ENCODE measurements at places on chromosomes 12 and 14.

DNA sequence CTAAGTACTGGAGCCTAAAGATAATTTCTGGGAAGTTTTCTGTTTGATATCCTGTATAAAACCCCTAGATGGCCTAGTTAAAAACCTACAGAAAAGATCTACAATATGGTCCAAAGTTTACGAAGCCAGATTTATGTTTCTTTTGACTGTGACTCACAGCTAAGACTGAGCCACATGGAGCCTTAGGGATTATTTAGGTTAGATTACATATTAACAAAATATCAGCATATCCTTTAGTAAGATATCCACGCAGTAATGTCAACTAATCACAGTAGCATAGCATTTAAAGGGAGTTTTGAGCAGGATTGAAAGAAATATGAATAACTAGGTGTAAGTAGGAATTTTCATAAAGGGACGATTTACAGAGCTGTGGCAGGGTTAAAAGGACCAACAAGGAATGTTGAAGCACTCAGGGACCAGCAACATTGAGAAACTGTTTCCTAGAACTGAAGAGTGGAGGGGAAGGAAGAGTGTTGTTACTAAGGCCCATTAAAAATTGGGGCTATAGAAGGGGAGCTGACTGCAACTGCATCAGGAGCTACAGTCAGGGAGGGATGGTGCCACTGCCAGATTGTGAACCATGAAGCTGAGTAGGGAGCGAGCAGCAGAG is 155.5 kb downstream of the DACT1 start:
- H3K4me1 ChIP-seq = no peaks in the 10 kb centered on the region
- no peak for DNase-seq
- H3K36me3 ChIP-seq = no peaks in the 10 kb centered on the region
- peak overlapping the region; percentile 51 for H3K27ac ChIP-seq

GRCh38 chr14:100320157-100320856 is 2.8 kb upstream of the SLC25A47 start:
- H3K4me1 ChIP-seq = no peaks in the 10 kb centered on the region
- DNase-seq = no peak
- H3K36me3 ChIP-seq = no peaks in the 10 kb centered on the region

DNA sequence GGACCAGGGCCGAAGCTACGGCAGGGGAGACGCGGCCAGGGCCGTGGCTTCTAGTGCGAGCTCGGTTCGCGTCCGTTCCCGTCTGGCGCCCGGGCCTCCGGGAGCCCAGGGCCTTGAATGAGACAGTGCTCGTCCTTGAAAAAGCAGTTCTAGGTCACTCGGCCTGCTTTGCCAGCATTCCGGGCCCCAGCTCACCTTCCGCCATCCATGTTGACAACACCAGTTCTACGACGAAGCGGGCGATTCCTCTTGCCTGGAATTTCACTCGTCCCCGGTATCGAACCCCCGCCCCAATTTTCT is 4.5 kb downstream of the OR10AD1 start:
- H3K36me3 ChIP-seq = no peaks in the 10 kb centered on the region
- H3K27ac ChIP-seq = peak overlapping the region; percentile 98
- H3K4me1 ChIP-seq = peaks cover 20% of the 10 kb centered on the region
- peak overlapping the region; percentile 79 for H3K4me3 ChIP-seq
- no peak for DNase-seq

DNA sequence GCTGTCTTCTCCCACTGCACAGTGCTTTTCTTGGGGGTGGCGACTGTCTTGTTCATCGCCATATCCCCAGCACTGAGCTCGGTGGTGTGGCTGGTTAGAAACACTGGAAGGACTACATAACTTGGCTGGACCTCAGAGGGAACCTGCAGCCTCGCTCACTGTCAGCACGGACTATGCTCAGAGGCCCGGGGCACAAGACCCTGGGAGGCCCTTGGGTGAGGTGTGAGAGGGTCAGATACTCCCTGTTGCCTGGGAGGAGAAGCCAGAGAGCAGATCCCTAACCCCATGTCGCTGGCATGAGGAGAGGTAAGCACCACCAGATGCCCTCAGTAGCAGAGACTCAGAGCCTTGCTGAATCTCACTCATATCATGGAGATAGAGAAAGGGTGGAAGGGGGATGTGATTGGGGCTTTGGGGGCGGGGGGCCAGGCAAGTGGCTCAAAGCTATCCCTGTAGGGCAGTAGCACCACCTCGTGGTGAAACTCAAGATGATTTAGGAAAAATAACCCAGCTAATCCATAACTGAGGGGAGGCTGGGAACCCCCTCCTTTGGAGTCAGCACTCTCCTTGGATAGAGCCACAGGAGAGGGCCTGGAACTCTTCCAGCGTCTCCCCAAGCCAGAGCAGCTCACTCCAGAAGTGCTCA is 18.7 kb upstream of the HDAC7 start:
- no peak for DNase-seq
- H3K27ac ChIP-seq = peak overlapping the region; percentile 34
- H3K4me1 ChIP-seq = peaks cover 23% of the 10 kb centered on the region
- no peak overlapping the region for H3K4me3 ChIP-seq
- H3K36me3 ChIP-seq = no peaks in the 10 kb centered on the region

DNA sequence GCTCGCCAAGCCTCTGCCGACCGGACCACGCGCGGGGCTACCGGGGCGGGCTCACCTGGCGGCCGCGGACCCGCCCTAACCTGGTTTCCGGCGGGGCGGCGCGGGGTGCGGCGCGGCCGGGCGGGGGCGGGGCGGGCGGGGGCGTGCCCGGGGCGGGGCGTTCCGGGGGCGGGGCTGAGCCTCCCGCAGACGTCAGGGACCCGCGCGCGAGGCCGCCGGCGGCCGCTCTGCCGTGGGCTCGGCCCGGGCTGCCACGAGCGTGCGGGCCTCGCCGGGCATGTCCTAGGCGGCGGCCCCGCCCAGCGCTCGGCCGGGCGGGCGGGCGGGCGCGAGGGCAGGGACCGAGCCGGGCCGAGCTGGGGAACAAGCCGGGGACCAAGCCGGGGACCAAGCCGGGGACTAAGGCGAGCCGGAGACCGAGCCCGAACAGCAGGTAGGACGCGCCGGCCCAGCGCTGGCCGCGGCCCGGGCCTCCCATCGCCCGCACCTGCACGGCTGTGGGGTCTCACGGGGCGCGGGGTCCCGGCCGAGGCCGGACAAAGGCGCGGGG is at the start of gene CEP170B:
CEP170B (plus strand) TSS at position 188 of the 550 bp plus-strand sequence. CDS start 3,183 bp downstream, outside the sequence.
- peak within 1 kb of the TSS; percentile 81 for H3K27ac ChIP-seq
- no peaks in the 10 kb centered on the region for H3K36me3 ChIP-seq
- peak within 1 kb of the TSS; percentile 63 for H3K4me3 ChIP-seq
- no peaks in the 10 kb centered on the region for H3K27me3 ChIP-seq
- DNase-seq = no peak
- H3K4me1 ChIP-seq = peaks cover 26% of the 10 kb centered on the region

DNA sequence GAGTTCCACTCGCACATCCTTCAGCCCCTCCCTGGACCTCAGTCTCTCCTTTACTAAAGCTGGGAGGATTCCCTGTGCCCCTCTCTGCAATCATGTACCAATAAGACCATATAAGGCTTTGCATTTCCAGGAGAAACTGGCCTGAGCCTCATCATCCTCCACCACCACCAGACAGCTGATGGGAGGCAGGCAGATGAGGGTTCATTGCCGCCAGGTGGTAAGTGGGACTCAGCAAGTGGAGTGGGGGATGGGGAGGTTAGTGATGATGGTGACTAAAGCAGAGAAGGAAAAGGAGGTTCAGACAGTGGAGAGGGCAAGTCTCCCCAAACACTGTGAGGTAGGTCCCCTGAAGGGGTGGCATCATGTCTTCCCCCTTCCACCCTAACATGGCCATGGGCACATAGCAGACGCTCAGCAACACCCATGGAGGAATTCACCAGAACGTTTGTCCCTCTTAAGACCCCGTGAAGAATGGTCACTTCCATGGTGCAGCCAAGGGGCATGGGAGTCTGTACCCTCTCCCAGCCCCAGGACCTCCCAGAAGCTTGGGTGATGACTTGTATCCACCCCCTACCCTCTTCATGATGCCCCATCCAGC is 4.5 kb upstream of the TNFRSF1A start:
- H3K4me1 ChIP-seq = peaks cover 36% of the 10 kb centered on the region
- H3K27ac ChIP-seq = peak overlapping the region; percentile 73
- H3K4me3 ChIP-seq = no peak overlapping the region
- H3K27me3 ChIP-seq = no peaks in the 10 kb centered on the region
- H3K36me3 ChIP-seq = no peaks in the 10 kb centered on the region
- no peak for DNase-seq

GRCh38 chr12:50271724-50272247 is 11.5 kb downstream of the LIMA1 start:
- H3K27me3 ChIP-seq = no peaks in the 10 kb centered on the region
- H3K4me3 ChIP-seq = peak overlapping the region; percentile 0
- peak overlapping the region; percentile 88 for H3K27ac ChIP-seq
- H3K4me1 ChIP-seq = peaks cover 37% of the 10 kb centered on the region

DNA sequence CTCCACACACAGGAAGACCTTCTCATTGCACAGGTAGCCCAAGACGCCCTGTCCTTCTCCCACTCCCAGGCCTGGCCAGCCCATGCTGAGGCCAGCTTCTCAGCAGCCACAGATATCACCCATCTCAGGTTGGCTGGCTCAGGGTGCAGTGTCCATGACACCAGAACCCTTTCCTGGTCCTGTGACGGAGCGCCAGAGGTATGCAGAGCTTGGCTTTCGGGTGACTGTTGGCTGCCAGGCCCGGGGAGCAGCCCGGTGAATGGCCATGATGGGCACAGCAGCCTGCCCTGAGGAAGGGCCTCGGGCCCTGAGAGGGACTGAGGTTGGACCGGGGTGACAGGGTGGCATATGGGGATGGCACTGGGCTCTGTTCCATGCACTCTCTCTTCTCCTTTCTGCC is 173.4 kb downstream of the TSPAN9 start:
- no peaks in the 10 kb centered on the region for H3K27me3 ChIP-seq
- no peaks in the 10 kb centered on the region for H3K36me3 ChIP-seq
- peaks cover 6% of the 10 kb centered on the region for H3K4me1 ChIP-seq
- H3K4me3 ChIP-seq = no peak overlapping the region

DNA sequence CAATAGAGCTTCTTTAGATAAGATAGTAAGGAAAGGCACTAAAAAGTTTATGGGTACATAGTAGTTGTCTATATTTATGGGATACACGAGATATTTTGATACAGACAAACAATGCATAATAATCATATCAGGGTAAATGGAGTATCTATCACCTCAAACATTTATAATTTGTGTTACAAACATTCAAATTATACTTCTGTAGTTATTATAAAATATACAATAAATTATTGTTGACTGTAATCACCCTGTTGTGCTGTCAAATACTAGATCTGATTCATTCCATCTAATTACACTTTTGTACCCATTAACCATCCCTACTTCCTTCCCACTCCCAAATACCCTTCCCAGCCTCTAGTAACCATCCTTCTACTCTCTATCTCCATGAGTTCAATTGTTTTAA is 179.7 kb downstream of the FOXG1 start:
- H3K27me3 ChIP-seq = no peaks in the 10 kb centered on the region
- H3K36me3 ChIP-seq = no peaks in the 10 kb centered on the region
- DNase-seq = no peak
- H3K4me3 ChIP-seq = no peak overlapping the region
- no peak overlapping the region for H3K27ac ChIP-seq

DNA sequence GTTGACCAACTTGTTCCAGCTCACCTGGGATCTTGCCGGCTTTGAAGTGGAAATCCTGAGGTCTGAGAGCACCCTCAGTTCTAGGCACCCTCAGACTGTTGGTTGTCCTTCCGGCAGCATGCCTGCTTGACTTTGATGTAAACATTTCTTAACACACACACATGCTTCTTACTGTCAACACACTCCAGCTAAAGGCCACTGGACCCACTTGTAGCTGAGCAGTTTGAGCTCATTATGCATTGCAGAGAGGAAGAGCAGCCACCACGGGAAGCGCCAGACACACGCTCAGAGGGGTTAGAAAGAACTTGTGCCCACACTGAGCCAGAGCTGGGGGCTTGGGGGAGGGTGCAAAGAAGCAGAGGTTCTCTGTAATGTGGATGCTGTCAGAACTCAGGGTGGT is 55.8 kb downstream of the TNFAIP2 start:
- H3K27me3 ChIP-seq = peaks cover 4% of the 10 kb centered on the region
- H3K4me1 ChIP-seq = no peaks in the 10 kb centered on the region
- no peak overlapping the region for H3K27ac ChIP-seq
- H3K36me3 ChIP-seq = no peaks in the 10 kb centered on the region
- no peak for DNase-seq

DNA sequence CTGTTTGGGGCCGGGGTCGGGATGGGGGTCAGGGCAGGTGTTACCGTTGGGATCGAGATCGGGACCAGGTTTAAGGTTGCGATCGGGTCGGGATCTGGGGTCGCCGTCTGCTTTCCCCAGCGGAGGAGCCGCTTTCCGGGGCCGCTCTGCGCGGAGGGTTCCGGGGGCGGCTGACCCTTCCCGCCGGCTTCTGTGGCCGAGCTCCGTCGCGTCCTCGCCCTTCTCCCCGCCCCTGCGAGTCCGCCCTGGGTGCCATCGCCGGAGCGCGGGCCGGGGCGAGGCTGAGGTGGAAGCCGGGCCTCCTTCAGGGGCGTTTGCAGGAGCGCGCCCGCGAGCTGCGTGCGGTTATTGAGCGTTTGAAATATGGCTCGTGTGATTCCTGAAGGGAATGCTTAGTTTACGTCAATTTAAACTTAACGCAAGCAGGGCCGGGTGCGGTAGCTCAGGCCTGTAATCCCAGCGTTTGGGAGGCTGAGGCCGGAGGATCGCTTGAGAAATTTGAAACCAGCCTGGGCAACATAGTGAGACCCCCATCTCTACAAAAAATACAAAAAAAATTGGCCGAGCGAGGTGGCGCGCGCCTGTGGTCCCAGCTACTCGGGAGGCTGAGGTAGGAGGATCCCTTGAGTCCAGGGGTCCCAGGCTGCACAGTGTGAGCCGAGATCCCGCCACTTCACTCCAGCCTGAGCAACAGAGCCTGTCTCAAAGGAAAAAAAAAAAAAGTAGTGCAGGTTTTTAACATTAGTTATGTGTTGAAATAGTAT is 620 bp downstream of the PGAM5 start:
- DNase-seq = no peak
- no peaks in the 10 kb centered on the region for H3K27me3 ChIP-seq
- H3K36me3 ChIP-seq = no peaks in the 10 kb centered on the region
- peak overlapping the region; percentile 94 for H3K4me3 ChIP-seq

DNA sequence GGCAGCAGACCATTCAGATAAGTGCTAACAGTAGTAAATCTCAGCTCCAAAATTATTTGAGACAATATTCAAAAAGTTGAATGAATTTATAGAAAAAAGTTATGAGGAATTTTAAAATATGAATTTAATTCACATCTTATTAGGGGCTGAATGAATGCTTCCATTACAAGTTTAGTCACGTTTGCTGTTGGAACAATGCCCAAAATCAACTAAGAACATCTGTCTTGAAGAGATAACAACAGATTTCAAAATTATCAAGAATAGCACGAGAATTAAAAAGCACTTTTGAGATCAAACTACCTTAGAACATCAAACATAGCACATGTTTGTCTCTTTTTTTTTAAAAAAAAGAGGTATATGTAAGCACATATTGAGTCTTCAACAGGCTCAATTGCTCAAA is 115.4 kb upstream of the PPFIA2 start:
- H3K27me3 ChIP-seq = no peaks in the 10 kb centered on the region
- no peaks in the 10 kb centered on the region for H3K36me3 ChIP-seq
- DNase-seq = no peak
- H3K27ac ChIP-seq = no peak overlapping the region
- no peak overlapping the region for H3K4me3 ChIP-seq
- no peaks in the 10 kb centered on the region for H3K4me1 ChIP-seq

DNA sequence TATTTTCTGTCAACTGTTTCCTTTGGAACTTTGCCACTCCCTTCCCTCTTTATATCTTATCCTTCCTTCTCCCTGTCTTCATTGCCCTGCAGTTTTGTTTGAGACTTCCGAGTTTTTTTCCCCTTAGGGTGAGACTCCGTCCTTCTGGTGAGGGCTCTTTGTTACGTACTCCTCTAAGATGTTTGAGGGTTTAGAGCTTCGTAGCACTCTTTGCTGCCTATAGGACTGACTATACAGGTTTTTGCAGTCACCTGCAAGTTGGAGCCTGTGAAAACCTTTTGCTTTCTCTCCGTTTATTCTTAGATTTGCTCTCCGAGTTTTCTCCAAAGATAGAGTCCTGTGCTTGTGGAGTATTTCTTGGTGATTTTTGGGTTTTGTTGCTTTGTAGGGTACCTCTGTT is 41.7 kb upstream of the MYRFL start:
- no peaks in the 10 kb centered on the region for H3K27me3 ChIP-seq
- H3K36me3 ChIP-seq = peaks cover 30% of the 10 kb centered on the region
- no peak overlapping the region for H3K27ac ChIP-seq
- no peak overlapping the region for H3K4me3 ChIP-seq
